ENCODE measurements at places on chromosomes 6 and 20. TPM values are rescaled to one million over a fixed set of nuclear protein-coding genes. Genes with fewer than 3 reads are reported as not detected.

DNA sequence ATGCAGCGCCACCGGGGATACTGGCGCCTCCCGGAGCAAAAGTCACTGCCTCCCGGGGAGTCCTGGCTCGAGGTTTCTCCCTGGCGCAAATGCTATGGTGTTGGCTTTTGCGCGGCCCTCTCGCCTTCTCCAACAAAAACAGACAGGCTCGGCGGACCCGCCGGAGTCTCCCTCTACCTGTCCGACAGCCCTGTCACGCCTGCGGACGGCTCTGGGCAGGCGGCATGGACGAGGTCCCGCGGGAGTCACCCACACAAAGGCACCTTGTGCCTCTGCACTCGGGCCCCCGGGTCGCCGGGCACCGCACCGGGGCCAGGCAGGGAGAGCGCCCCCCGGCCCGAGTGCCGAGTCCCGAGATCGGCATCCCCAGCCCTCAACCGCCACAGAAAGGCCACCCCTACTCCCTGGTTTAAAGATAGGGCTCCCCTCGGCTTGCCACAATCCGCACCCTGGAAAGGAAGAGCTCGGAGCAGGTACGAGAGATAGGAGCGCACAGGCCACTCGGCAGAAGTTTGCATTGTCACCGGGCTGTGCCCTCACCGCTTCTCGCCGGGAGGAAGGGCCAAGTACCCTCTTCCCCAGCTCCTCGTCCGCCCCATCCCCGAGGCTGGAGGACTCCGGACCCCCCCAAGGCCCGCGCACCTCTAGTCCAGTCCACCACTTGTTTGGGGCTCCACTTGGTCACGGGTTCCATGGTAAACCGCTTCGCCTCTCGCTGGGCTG, 903 bp downstream of the CNKSR3 start:
- DNase-seq = no peak

DNA sequence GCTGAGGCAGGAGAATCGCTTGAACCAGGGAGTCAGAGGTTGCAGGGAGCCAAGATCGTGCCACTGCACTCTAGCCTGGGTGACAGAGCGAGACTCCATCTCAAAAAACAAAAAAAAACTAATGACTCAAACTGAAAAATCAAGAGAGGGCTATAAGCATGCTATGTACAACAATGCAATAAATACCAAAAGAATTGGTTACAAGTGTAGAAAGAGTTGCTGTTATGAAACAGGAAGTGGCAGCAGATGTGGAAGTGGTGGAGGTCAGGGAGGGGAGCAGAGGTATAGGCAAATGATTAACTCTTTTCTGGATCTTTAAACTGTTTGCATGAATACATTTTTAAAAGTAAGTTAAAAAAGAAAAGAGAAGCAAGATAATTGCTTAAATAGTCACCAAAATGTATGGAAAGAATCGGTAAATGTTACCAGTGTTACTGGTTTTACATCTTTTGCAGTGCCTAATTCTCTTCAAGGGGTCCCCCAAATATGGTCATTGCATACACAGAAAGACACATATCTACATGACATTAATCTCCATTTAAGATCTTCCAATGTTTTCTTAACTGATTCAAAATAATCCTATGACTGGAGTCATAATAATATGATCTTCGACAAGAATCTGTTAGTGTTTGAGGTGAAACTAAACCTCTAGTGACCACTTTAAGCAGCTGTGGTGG, 15.0 kb downstream of the CALHM6 start:
- peak; percentile 1 for DNase-seq

DNA sequence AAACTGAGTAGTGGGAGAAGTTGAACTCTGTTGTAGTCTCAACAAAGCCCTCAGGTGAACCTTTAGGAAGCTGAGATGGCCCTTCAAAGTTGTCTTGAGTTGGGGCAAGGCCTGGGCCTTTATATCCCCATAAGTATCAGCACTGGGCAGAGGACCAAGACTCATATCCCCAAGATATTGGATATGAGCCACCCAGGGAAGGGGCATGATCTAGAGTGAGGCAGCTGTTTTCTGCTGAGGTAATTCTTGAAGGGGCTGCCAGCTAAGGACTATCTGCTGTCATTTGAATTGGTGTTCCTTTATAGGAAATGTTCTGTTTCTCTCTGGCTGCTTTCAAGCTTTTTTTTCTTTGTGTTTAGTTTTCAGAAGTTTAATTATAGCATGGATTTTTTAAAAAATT, 140.7 kb upstream of the FLRT3 start:
- no peak for DNase-seq

GRCh38 chr20:59136027-59136426, 27.6 kb upstream of the ZNF831 start:
- no peak for DNase-seq

DNA sequence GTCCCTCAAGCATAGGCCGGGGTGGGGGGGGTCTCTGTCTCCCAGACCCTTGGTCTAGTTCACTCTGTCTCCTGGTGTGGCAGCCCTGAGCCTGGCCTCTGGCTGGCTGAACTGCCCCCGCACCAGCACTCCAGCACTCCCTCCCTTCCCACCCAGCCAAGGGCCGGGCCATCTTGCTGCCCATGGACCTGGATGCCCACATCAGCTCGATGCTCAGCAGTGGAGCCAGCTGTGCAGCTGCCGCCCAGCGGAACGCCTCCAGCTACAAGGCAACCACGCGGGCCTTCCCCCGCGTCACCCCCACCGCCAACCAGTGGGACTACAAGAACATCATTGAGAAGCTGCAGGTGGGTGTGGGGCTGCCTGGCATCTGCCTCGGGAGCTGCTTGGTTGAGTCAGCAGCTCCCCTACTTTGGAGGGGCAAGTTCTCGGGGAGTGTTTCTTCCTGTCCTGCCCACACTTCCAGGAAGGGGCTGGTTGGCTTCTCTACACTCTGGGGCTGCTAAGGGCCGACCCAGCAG, 28.4 kb downstream of the UQCC2 start:
- DNase-seq = no peak

DNA sequence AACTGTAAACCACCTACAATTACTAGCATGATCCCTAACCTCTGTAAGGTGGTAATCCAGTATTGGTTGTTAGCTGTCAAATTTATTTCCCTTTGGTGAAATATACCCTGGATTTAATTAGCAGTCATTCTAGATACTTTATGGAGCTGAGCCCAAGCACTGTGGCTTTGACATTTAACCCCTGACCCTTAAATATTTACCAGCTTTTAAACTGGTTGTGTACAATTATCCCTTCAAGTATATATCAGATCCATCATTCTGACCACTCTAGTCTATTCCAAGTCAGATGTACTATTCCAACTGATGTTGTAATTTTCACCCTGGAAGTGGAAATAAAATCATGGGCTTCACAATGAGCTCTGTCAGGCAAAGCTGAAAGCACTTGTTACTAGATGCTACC, 229.6 kb downstream of the FOXC1 start:
- DNase-seq = no peak

GRCh38 chr6:54747955-54748354, 98.6 kb upstream of the FAM83B start:
- no peak for DNase-seq

ZNF292 gene
- total RNA-seq = 71.3 TPM

All from skin of body (tissue), 3 donors.